ENCODE measurements at places on chromosomes 2 and 18. TPM values are rescaled to one million over a fixed set of nuclear protein-coding genes. Genes with fewer than 3 reads are reported as not detected.

Gene NPAS2
- 14.1 TPM for total RNA-seq

Gene ZNF521
- 20.6 TPM for total RNA-seq

Gene LIMS3
- 7.0 TPM for total RNA-seq

Gene TDRD15
- not detected for total RNA-seq

Gene UPP2
- total RNA-seq: not detected

Gene NEU2
- not detected for total RNA-seq

Gene ARPC2
- 272 TPM for total RNA-seq

Gene TOGARAM2
- total RNA-seq: 0.71 TPM

Gene C2orf78
- not detected for total RNA-seq

Gene ST8SIA3
- 0.06 TPM for total RNA-seq

Gene HOXD3
- 1.7 TPM for total RNA-seq

Gene CD207
- 1.0 TPM for total RNA-seq

Gene ASB18
- not detected for total RNA-seq

Gene IL36G
- total RNA-seq: not detected

Gene CNGA3
- total RNA-seq: 8.0 TPM

Gene DLGAP1
- total RNA-seq: 1.4 TPM

Gene LAMA3
- 11.5 TPM for total RNA-seq

Gene CLIP4
- 72.3 TPM for total RNA-seq

DNA sequence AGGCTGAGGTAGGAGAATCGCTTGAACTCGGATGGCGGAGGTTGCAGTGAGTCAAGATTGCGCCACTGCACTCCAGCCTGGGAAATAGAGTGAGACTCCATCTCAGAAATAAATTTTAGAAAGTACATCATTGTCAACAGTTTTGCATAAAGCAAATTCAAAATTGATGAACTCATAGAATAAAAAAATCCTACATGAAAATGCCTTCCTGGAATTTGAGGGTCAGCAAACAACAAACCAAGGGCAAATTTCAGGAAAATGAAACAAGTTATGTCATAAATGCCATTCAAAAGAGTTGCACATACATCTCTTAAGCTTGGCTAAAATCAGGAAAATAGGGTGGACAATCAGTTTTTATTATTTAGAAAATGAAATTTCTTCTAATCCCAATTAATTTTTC is 45.1 kb downstream of the COL5A2 start:
- DNase-seq: no peak

- DNase-seq: no peak
Measured at GRCh38 chr2:97736608-97737330, 23.4 kb downstream of the ZAP70 start.

DNA sequence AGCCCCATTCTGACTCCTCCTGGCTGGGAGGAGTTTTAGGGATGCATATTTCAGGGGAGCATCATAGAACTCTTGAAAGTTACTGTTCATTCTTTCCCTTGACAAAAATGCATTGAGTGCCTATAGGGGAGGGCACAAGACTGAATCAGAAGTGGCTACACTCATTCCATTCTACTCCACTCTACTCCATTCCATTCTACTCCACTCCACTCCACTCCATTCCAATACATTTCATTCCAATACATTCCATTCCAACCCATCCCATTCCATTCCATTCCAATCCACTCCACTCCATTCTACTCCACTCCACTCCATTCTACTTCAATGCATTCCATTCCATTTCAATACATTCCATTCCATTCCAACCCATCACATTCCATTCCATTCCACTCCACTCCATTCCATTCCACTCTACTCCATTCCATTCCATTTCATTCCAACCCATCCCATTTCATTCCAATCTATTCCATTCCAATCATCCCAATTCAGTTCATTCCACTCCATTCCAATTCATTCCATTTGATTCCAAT is 110.8 kb downstream of the LOXHD1 start:
- no peak for DNase-seq

- no peak for DNase-seq
Measured at GRCh38 chr2:43418680-43419079, 177.2 kb downstream of the THADA start.

GRCh38 chr2:7906431-7906830 is 775.4 kb upstream of the ID2 start:
- no peak for DNase-seq

DNA sequence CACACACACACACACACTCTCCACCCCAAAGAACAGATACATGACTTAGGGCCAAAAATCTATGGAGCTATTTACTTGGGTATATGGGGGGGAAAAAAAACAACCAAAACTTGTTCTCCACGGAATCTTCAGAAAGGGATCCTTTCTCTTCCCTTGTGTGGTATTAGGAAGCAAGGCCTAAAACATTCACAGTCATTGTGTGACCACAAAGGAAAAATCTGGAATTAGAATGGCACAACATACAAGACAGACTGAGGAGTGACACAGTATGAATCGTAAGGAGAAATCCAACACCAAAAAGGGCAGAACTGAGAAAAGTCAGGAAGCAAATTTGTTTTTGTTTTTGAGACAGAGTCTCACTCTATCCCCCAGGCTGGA is 70.3 kb downstream of the ASXL2 start:
- no peak for DNase-seq

GRCh38 chr2:82330155-82330554 is 2025.6 kb upstream of the LRRTM1 start:
- DNase-seq: no peak

- DNase-seq: no peak
Measured at GRCh38 chr18:6525604-6526003, 110.9 kb upstream of the L3MBTL4 start.

DNA sequence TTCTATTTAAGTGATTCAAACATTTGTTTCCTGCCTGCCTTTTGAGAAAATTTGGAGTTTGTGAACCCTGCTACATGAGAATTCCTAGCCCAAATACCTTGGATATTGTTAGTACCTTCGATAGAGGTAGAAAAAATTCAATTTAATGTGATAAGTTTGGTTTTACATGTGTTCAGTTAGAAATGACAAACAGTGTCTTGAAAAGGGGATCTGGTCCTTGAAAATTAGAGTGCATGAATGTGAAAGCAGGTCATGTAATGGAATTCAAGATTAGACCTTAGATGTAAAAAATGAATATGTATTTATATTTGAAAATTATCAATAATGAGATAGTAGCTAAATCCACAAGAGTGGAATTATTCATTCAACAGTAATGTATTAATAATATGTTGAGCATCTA is 70.5 kb downstream of the PIK3C3 start:
- DNase-seq: no peak

- no peak for DNase-seq
Measured at GRCh38 chr2:189188115-189188805, 8.7 kb upstream of the COL5A2 start.

DNA sequence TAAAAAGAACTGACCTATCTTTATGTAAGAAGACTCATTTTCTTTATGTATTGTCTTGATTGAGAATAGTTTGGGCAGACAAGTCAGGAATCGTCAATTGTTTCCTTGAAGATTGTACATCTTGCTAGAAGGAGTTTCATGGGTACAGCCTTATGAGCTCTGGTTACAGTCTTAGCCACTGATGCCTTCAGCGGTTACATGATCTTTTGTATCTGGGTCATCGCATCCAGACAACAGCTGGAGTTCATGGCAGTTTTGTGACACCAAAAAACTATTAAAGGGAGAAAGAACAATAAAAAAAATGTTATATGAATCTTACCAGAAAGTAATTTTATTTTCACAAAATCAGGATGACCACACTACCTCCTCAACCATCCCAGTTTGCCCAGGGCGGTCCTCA is 520.5 kb upstream of the CDH7 start:
- DNase-seq: no peak

GRCh38 chr2:184890311-184890710 is 292.0 kb downstream of the ZNF804A start:
- no peak for DNase-seq

DNA sequence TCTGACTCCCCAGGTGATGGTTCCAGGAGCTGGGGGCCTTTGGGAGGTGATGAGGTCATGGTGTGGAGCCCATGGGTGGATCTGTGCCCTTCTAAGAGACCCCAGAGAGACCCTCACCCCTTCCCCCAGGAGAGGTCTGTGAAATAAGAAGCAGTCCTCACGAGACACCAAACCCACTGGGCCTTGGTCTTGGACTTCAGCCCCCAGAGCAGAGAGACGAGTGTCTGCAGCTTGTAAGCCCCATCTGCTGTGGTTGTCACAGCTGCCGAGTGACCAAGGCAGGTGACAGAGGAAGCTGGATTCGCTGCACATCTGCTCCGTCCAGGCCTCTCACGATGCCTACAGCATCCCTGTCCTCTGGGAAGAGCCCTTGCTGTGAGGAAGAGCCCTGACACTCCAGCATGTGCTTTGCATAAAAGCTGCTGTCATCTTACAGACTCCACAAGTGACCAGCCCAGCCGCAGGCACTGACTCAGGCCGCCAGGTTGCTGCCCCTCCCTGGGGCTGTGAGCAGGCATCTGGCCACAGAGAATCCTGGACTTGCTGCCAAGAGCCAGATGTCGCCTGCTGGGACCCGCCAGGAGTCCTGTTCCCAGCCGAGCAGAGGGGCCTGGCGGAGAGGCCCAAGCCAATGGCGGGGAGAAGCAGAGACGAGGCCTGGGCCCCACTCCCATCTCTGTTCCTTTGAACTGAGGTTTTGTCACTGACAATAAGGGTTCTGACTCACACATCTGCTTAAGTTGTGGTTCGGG is 150.8 kb downstream of the PXDN start:
- no peak for DNase-seq

DNA sequence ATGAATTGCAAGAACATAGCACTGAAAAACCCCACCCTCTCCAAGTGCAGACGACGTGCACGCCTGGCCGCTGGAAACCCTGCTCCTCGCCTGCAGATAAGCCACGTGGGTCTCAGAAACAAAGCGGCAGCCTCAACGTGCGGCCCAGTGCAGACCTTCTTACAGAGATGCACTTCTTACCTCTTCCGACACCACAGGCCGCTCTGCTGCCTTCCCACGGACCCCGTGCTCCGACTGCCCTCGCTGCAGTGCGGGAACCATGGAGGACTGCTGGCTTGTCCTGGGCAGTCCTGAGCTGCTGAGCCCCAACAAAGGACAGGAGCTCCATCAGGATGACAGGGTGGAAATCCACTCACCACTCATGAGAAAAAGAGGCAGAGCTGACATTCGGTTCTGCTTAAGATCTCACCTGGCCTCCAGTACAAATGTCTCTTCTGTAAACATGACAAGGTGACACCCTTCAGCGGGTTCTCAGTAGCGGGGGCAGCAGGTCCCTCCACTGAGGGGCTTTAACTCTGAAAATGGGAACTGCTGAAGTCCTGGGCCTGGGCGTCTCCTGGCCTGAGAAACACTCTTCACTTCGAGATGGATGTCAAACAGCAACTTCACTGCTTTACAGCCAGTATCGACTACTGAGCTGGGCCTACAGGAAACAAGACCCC is 6.2 kb downstream of the COPS9 start:
- DNase-seq: no peak

DNA sequence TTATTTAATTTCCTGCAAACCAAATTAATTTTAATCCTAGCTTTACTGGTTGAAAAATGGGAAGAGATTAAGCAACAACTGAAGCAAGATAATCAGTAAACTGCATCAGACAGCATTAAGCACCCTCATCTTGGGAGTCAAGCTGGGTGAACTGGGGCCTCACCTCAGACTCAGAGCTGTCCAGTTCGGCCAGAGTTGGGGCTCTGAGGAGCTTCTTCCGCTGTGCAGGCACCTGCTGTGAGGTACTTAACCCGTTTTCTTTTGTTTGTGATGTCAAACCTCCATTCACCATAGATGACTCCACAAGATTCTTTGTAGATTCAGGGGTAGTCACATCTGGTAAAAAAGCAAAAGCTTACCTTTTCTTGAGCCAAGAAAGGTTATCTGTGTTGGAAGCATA is 71.8 kb downstream of the PRELID3A start:
- no peak for DNase-seq

DNA sequence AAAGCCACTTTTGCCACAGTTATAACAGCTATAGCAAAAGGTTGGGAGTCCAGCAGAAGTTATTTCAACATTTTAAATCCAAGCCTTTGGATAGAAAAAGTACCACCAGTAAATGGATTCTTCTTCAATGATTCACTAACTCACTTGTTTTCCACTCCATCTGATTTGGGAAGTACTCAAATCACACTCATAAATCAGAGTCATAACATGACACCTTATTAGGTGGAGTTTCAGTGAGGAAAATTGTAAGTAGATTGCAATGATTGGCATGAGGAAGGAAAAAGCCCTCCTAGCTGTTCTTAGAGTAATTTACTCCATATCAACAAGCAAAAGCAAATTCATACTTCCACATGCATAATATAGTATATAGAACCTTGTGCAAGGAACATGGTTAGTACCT is 132.9 kb downstream of the NR4A2 start:
- no peak for DNase-seq

DNA sequence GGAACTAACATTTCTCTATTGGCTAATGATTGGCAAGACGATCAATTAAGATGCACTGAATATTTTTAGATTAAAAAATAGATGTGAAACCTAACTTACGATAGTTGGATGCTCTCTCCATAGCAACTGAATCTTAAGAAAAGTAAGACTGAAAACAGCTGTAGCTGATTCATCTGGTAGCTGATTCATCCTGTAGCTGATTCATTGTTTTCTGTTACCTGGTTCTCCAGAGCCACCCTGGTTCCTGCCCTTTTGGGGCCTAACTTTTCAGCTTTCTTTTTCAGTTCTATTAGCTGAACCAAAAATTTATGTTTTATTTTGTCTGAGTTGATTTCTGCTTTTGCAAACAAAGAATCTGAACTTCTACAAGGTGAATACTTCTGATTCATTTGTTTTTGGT is 22.7 kb upstream of the SPR start:
- no peak for DNase-seq

- DNase-seq: peak; percentile 34
Measured at GRCh38 chr2:111665011-111665410, 219.0 kb downstream of the ANAPC1 start.

- no peak for DNase-seq
Measured at GRCh38 chr2:6864923-6865345, 773 bp downstream of the CMPK2 start.

GRCh38 chr18:13501891-13502290 is 224.5 kb downstream of the FAM210A start:
- DNase-seq: no peak

DNA sequence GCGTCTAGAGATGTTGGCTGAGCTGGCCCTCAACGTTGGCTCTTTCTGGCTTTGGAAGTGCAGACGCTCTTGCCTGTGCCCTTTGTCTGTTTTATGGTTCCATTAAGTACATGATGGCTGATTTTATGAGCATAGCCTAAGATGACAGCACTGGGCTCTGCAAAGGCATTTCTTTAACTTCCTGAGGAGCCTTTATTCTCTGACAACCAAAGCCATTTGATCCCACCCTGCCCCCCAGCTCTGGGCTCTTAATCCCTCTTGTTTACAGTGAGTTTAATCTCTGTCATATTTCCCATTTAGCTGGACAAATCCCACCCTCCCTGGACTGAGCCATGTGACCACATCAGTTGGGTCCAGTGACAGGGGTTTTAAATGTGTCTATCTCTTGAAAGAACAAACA is 195.9 kb downstream of the ACKR3 start:
- no peak for DNase-seq
